ENCODE measurements at places on chromosomes 7 and 10.

- no peak for DNase-seq
Measured at GRCh38 chr7:25652366-25652765, 424.1 kb upstream of the NPVF start.

DNA sequence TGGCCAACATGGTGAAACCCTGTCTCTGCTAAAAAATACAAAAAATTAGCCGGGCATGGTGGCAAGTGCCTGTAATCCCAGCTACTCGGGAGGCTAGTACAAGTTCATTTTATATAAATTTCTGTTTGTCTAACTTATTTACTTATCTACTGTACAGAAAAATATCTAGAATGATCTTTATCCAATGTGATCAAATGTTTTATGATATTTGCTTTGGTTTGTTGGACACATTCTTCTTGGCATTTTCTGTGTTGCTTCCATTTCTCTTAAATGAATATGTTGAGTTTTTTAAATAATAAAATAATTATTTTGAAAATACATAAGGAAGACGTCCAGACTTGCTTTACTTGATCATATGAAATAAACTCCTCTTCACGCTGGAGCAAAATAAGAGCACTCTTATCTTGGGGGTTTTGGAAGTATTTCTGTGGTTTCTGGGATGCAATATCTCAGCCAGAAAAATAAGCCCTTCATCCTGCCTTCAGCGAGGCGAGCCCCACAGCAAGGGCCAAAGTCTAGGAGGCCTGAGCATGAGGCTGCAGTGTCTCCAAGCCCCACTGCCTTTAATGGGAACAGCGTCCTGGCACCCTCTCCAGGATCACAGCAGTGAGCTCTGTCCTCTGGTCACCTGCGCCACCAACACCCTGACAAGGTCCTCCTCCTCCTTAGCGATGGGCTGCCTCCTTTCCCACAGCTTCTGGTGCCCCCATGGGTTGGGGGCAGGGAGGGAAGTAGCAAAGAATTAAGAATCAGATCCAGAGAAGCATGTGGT lies 480.2 kb downstream of the KCNMA1 start:
- no peak for DNase-seq

DNA sequence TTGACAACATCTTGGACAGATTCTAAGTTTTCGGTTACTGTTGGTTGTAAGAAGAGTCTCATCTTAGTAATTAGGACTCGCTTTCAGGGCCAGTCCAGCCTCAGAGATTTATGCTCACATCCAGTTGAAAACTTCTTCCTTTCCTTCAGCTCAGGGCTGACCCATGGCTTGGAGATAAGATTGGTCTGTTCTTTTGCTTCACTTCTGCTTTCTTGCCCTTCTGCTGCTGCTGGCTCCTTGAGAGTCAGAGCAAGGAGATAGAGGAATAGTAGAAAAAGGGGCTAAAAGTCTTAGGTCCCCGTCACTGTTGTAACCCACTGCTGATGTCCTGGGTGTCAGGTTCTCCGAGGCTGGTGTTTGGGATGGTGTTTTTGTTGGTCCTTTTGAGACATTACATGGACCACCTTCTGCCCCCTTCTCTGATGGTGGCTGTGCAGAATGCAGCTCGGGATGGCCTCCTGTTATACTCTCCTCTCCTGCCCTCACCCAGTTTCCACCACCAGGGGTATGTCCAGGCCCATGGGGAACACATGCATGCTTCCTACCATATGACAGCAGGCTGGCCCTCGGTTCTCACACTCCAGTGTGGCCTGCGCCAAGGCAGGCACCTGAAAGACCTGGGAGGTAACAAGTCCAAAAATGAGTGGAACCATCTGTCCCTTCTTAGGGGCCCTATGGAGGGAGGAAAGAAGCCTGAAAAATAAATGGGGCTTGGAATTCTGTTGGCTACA lies 67.8 kb upstream of the PCBD1 start:
- no peak for DNase-seq

- no peak for DNase-seq
Measured at GRCh38 chr10:128062881-128063563, 63.2 kb downstream of the MKI67 start.

- no peak for DNase-seq
Measured at GRCh38 chr10:35542303-35542702, 62.8 kb upstream of the GJD4 start.

- DNase-seq: no peak
Measured at GRCh38 chr7:137007001-137007694, 138.7 kb downstream of the CHRM2 start.

GRCh38 chr10:75400163-75400770 lies 1.3 kb downstream of the ZNF503 start:
- no peak for DNase-seq

DNA sequence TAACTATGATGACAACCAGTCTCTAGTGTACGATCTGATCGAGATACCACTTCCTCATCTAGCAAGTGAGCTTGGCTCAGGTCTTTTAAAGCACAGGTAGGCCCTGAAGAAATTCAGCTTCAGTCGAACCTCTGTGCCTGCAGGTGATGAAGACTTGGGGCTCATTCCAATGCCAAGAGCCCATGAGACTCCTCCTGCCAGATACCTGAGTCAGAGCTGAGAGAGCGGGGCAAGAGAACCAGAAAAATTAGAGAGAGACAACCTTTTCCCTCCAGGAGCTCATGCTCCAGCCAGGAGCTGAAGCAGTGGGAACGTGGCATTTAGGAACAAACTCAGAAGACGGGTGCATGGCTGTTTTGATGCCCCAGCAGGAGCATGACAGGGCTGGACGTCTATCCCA lies 232.7 kb downstream of the FANK1 start:
- no peak for DNase-seq

GRCh38 chr10:62088786-62089185 lies 179.9 kb downstream of the RTKN2 start:
- DNase-seq: no peak

- DNase-seq: no peak
Measured at GRCh38 chr10:12208460-12208859, 12.5 kb downstream of the CDC123 start.

DNA sequence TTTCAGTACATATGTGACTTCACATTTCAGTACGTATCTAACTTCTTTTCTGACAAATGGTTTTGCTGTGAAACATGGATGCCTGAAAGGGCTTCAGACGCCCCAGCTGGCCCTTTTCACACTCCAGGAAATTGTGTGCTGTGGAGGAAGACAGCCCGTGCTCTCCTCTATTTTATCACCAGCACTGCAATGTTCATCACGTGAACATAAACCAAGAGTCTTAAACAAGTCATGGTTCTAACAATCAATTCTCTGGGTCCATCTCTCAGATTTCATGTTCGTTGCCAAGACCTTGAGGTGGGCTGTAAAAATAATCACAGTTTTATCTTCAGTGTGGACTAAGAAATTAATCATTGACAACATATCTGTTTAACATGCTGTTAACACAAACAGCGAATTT lies 141.2 kb downstream of the WDR37 start:
- DNase-seq: no peak

GRCh38 chr7:142607351-142607750 lies 141.9 kb upstream of the PRSS1 start:
- no peak for DNase-seq

Measured in NCI-H1048 (cell line).